ENCODE measurements at places on chromosomes 7 and 10.

GRCh38 chr7:497346-497745 lies 22.3 kb downstream of the PDGFA start:
- DNase-seq, result no peak

GRCh38 chr7:150753826-150754603 lies 16.8 kb downstream of the GIMAP5 start:
- no peak for DNase-seq

DNA sequence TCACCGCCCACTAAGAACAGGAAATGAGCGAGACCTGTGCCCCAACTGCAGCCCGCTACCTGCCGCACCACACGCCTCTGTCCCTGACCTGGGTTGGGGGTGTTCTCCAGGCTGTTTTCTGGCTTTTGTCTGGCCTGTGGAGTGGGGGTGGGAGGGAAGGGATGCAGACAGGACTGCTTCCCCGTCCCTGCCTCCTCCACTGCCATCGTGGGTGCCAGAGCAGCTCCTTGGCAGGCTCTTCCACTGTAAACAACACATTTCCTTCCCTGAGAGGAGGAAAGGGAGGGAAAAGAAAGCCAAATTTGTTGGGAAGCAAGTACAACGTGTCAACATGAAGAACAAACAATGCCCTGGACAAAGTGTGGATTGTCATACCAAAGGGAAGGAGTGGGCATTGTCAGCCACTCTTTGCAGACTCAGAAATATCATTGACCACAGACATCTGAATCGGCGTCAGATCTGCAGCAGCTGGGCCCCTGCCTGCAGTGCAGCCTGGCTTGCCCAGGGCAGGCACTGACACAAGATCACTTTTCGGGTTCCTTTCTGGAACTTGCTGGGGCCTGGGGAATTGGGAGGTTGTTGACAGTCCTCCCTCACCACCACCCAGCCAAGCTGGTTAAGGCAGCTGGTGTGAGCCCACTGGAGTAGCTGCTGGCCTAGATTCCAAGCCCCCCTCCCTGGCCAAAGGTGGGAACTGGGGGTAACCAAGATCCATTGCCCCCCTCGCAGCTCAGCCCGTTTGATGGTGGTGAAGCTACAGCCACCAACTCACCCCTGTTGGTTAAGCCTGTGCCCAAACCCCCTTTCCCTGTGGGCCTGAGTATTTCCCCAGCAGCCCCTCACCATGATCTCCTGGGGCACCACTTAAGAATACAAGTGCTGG lies 22.6 kb upstream of the TRIM8 start:
- DNase-seq, result no peak

- no peak for DNase-seq
Observed at GRCh38 chr10:29689001-29689400, 54.2 kb upstream of the SVIL start.

GRCh38 chr10:132203256-132204077 lies 16.7 kb downstream of the DPYSL4 start:
- no peak for DNase-seq

GRCh38 chr10:78688230-78688900 lies 380.4 kb upstream of the ZMIZ1 start:
- no peak for DNase-seq

GRCh38 chr7:100894860-100895700 lies 608 bp downstream of the ACHE start:
- no peak for DNase-seq

GRCh38 chr7:28755255-28755654 lies 202.9 kb downstream of the TRIL start:
- no peak for DNase-seq

GRCh38 chr10:35552650-35553342 lies 52.3 kb upstream of the GJD4 start:
- DNase-seq, result no peak

Measured in cortex of kidney (tissue), 1 donor.